ENCODE measurements at places on chromosomes 5 and 9.

- DNase-seq: no peak
Measured at GRCh38 chr5:32057187-32058096, 116.7 kb downstream of the GOLPH3 start.

GRCh38 chr5:24773261-24773660 is 128.5 kb upstream of the CDH10 start:
- no peak for DNase-seq

GRCh38 chr9:126528111-126528510 is 85.6 kb upstream of the LMX1B start:
- DNase-seq: no peak

DNA sequence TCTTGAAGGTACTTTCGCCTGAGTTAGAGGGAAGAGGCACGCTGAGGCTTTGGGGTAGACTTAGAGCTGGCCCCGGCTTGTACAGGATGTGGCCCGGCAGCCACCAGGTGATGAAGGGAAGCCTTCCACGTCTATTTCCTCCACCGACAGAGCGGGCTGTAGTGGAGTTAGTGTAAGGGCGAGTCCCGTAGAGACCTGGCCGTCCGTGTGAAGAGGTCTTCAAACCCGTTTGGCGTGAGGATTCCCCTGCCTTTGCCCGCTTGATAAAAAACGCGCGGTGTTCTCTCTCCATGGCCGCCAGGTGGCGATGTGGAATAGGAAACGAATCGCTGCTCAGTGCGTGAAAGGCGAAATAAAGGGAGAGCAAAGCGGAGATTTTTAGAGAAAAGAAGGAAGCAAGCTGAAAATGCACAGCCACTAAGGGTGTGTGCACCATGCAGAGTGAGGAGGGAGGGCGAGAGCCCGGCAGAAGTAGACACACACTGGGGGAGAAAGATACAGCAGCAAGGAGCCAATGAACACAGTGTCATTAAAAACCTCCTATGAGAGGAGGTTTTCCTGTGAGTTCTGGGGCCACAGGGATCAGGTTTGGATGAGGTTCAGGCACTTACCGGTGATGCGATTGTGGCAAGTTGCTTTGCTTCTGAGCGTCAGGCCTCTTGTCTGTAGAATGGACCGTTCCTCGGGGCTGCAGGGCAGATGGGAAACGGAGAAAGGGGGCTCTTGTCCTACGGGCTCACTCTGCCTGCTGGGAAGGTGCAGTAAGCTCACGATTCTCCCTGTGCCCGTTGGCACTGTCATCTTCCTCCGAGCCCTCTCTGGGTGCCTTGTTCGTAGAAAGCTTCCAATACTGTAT is 34.2 kb downstream of the STC2 start:
- peak; percentile 15 for DNase-seq

DNA sequence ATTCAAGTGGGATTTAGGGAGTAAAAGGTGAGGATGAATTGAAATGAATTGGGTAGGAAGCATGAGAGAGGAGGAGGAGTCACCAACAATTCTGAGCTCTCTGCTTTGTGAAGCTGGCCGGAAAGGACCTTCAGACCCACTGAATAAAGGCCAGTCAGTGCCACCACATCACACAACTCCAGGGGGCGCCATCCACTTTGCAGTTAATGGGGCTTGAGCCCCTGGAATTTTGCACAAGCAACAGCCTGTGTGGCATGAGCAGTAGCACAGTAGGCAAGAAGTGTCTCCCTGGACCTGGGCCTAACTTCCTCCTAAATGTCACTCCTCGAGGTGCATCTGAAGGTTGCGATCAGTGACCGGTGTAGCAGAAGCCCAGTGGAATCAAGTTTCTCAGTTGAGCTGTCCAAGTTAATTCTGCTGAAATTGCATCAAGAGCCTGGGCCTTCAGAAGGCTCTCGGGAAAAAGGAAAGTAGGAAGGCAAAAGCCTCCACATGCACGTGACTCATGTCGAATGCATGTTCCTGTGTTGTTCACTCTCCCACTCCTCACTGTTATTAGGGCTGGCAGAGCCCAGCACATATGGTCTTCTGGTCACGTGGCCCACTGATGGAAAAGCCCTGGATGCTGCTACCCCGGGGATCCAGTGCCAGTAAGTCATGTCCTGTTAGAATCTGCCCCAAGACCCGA is 27.8 kb upstream of the GLIS3 start:
- DNase-seq: no peak

GRCh38 chr9:113940077-113940476 is 64.0 kb downstream of the ZNF618 start:
- DNase-seq: no peak

- no peak for DNase-seq
Measured at GRCh38 chr5:111389390-111390082, 122.8 kb downstream of the STARD4 start.

DNA sequence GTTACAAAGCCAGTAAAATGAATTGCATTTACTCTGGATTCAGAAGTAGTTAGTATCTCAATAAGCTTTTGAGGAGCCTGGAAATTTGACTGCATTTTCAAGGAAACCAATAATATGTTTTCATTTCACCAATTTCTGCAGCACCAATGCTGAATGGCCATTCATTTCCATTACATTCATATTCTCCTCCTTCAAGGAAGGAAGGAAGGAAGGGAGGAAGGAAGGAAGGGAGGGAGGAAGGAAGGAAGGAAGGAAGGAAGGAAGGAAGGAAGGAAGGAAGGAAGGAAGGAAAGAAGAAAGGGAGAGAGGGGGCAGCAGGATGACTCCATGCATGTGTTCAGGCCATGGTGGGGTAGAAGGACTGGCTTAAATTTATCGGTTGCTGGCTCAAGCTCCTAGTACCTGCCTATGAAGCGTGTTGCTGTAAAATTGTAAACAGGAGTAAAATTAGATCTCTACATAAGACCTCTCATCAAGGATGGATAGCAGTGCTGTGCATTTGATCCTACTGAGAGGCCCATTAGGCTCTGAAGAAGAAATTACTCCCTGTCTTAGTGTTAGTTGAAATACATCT is 498.8 kb upstream of the TNC start:
- DNase-seq: no peak

GRCh38 chr5:17734011-17734410 is 99.8 kb downstream of the TAF11L14 start:
- DNase-seq: no peak

- DNase-seq: no peak
Measured at GRCh38 chr9:12776513-12777055, 1.8 kb downstream of the LURAP1L start.

GRCh38 chr5:128154943-128155342 is 71.4 kb downstream of the SLC12A2 start:
- DNase-seq: no peak

DNA sequence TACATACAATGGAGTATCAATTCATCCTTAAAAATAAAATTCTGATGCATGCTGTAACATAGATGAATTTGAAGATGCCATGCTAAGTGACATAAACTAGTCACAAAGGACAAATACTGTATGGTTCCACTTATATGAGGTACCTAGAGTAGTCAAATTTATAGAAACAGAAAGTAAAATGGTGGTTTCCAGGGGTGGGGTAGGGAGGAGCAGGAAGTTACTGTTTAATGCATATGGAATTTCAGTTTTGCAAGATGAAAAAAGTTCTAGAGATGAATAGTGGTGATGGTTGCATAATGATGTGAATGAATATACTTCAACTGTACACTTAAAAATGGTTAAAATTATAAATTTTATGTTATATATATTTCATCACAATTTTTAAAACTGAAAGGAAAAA is 57.3 kb upstream of the FNIP1 start:
- DNase-seq: no peak

DNA sequence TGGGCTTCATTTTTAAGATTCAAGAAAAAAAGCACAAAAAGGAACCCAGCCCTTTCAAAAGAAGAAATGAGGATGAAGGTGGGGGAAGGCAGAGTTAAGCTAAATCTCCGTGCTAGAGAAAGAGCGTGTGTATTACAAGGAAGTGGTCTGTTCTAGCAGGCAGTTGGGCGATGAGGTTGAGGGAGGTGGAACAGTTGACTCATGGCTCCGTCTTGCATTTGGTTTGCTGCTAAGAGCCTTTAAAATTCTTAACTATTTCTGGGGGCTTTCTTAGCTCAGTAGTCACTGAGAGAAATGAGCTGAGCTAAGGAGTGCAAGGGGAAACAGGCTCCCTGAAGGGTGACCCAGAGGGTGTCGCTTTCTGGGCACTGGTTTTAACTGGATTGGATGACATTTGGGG is 117.4 kb downstream of the GCNT1 start:
- no peak for DNase-seq

GRCh38 chr5:30561771-30562170 is 631.7 kb upstream of the CDH6 start:
- no peak for DNase-seq

- peak; percentile 20 for DNase-seq
Measured at GRCh38 chr9:134738869-134739659, 97.5 kb downstream of the COL5A1 start.

GRCh38 chr9:117083559-117083958 is 331.3 kb downstream of the ASTN2 start:
- no peak for DNase-seq

DNA sequence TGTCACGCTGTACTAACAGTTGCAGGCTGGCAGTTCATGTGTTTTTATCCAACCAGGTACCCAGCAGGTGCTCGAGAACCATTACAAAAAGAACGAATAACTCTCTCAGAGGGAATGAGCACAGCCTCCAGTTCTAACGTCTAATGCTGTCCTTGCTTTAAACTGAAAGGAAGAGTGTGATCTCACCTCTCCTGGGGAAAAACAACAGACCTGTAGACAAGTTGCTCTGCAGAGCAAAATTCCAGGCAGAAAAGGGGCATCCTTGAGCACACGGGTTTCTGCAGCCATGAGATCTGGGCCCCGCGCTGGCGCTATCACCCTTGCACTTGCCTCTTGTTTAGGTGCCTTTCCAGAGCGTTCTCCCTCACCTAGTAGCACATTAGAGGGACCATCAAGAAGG is 92.5 kb upstream of the DNAH5 start:
- no peak for DNase-seq

DNA sequence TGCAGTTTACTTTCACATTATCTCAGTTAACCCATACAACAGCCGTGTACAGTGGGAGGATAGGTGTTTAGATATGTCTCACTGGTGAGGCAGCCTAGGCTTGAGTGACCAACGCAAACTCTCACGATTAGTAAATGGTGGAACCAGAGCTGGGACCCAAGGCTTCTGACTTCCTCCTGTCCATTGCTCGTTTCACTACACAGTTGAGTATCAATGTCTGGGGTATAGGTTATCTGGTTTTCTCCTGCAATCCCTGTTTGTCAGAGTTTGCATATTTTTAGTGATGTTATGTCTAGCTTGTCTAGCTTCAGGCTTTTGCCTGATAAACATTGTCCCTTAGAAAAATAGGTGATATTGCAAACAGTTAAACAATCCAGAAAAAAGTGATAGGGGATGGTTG is 62.6 kb downstream of the NUP214 start:
- DNase-seq: no peak

DNA sequence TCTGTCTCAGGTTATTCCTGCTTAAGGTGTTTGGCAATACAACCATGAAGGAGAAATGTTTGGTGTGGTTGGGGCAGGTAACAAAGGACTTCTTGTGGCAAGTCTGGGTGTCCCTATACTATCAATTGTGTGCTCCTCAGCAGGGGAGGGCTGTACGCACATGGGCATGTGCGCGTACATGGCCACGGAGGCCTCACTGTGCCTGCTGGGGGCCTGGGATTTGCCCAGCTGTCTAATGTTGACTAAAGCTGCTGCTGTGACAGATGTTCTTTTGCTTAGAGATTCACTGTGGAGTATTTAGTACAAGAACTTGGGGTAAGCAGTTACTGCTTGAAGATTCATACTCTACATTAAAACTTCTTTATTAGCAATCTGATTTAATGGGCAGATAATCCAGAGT is 97.5 kb downstream of the HSPA4 start:
- no peak for DNase-seq

GRCh38 chr5:171810227-171810626 is 24.6 kb downstream of the SMIM23 start:
- no peak for DNase-seq
